ENCODE measurements at places on chromosomes 5 and 9.

GRCh38 chr9:83219924-83220438, 157.0 kb upstream of the RASEF start:
- no peak for ATAC-seq

GRCh38 chr9:37984672-37985611, 81.0 kb upstream of the SLC25A51 start:
- no peak for ATAC-seq

- ATAC-seq = no peak
Measured at GRCh38 chr9:86939321-86939720, 8.0 kb downstream of the GAS1 start.

DNA sequence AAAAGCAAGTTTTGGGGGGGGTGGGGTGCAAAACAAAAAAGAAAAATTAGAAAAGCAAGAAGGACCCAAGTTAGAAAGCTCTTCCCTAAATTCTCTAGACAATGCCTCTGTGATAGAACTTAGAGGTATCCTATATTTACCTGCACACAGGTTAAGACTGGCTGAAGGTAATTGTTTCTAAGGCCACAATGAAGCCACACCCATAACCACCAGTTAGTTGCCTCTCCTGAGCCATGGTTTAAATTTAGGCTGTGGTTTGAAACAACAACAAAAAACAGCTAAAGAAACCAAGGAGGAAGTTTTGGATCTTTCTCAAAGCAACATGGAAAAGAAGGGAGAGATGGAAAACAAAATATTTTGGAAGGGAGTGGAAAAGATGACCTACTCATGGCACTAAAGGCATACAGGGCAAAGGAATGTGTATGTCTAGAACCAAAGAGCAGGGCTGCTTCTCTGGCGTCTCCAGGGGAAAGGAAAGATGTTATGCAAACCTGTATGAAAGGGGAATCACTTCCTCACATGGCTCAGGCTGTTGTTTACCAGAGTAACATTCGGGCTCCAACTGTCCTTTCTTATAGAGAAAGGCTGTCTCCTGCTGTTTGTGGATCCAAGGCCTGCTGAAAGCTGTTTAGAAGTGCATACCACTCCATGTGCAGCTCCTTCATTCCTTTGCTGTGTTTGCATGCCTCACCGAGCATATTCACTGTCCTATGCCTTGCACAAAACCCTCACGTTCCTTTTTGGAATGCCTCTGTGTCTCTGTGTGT, 408.9 kb upstream of the MPDZ start:
- ATAC-seq = no peak

- ATAC-seq = no peak
Measured at GRCh38 chr5:17219006-17219422, 1.6 kb downstream of the BASP1 start.

DNA sequence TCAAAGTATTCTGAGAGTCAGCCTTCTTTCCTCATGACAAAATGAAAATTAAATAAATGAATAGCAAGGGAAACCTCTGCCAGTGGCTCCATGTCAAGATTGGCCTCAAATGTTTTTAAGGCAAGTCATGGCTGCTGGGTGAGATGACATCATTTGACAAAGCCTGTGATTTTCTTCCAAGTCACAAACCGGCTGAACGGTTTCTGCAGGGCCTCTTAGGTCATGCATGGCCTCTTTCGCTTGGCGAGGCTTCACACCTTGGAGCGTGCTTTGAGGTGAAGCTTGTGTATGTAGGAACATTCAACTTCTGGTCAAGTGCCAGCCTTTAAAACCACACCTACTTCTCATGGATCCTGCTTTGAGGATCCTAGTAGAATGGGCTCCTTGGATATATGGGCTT, 161.0 kb upstream of the ZNF618 start:
- ATAC-seq = no peak

Measured in activated CD4-positive, CD25-positive, alpha-beta regulatory T cell treated with anti-CD3 and anti-CD28 coated beads, Interleukin-2, amount 50 U/mL, for 24 hours (primary cell).